IgD-negative memory B cell (primary cell): ENCODE measurements at places on chromosomes 2 and 18. TPM values are rescaled to one million over a fixed set of nuclear protein-coding genes. Genes with fewer than 3 reads are reported as not detected.

SCG2 gene
- polyA plus RNA-seq = not detected

SFTPB gene
- not detected for polyA plus RNA-seq

RUFY4 gene
- 0.25 TPM for polyA plus RNA-seq

C2orf81 gene
- polyA plus RNA-seq = 5.6 TPM

SPATA3 gene
- polyA plus RNA-seq = not detected

CFAP221 gene
- polyA plus RNA-seq = not detected
